BJ (cell line): ENCODE measurements at places on chromosomes 12 and 14.

DNA sequence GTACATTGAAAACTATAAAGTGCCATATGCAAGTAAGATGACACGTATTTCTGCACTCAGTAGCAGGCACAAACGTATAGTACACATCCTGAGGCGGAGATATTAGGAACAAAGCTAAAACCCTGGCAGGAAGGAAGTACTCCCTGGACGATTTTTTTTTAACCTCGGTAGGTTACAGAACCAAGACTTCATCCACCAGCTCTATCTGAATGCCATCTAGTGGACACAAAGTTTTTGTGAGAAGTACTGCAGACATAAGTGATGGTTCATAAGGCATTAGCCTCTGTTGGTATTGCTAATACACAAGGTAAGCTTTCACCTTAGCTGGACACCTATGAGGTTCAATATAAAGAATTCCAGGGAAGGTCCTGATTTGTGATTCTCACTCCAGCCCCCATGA is 83.0 kb upstream of the CCDC196 start:
- DNase-seq = no peak

DNA sequence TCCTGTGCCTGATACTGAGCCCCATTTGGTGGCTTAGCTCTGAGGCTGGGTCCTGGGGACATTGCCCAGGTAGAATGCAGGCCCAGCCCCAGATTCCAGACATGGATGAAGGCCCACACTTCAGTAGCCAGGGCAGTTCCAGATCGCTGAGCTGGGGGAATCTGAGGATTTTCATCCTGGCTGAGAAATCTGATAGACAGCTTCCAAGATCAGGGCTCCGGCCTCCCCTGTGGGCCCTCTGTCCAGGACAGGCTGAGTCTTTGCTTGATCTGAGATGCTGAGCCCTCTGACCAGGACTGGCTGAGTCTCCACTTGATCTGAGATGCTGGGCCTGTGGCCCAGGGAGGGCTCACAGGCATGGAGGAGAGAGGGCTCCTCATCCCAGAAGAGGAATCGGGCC is 3.3 kb upstream of the RASAL1 start:
- DNase-seq = no peak

- DNase-seq = no peak
Measured at GRCh38 chr12:89437231-89437630, 84.9 kb upstream of the DUSP6 start.

DNA sequence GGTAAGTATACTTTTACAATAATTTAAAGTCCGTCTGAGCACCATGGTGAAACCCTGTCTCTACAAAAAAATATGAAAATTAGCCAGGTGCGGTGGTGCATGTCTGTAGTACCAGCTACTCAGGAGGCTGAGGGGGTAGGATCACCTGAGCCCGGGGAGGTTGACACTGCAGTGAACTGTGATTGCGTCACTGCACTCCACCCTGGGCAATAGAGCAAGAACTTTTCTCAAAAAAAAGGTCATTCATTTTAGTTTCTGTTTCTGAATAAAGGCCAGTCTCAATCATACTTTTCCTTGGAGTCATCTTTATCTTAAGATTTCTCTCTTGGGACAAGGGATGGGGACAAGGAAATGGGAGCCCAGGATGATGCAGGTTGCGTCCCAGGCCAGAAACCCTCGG is 12.9 kb downstream of the ANKRD13A start:
- DNase-seq = no peak

- no peak for DNase-seq
Measured at GRCh38 chr14:99722741-99723140, 38.6 kb downstream of the CYP46A1 start.

- DNase-seq = no peak
Measured at GRCh38 chr12:3116106-3116844, 39.1 kb downstream of the TSPAN9 start.

DNA sequence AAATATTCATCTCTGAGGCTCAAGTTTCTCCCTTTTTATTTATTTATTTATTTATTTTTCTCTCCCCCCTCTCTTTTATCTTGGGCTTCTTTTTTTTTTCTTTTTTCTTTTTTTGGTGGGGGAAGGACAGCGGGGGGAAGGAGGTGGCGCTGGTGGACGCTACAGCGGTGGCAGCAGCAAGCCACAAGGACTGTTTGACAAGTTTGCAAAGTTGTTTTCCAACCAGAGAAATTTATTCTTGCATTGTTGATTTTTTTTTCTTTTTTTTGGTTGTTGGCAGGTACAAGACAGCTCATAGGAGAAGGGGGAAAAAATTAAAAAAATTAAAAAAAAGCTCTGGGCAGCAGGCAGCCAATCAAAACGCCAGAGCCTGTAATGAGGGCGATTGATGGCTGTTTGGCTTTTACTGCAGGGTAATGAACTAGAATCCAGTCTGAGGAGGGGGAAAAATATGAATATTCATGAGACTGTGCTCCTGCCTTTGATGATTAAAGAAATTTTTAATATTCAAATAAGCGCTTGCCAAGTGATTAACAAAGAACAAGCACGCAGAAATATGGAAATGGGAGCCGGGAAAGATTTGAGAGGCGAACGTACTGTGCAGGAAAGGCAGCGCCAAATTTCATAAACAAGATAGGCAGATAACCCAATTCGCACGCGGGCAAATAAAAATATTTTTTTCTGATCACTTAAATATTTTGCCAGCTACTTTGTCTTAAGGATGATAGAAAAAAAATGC is 36.2 kb downstream of the BCL11B start:
- DNase-seq = no peak

GRCh38 chr12:44260581-44260980 is 424.7 kb downstream of the TMEM117 start:
- no peak for DNase-seq

- DNase-seq = no peak
Measured at GRCh38 chr12:30450872-30451271, 244.8 kb downstream of the IPO8 start.

GRCh38 chr12:74957634-74958033 is 252.0 kb downstream of the KCNC2 start:
- no peak for DNase-seq

GRCh38 chr12:43882578-43883178 is 46.8 kb downstream of the TMEM117 start:
- DNase-seq = peak; percentile 4

DNA sequence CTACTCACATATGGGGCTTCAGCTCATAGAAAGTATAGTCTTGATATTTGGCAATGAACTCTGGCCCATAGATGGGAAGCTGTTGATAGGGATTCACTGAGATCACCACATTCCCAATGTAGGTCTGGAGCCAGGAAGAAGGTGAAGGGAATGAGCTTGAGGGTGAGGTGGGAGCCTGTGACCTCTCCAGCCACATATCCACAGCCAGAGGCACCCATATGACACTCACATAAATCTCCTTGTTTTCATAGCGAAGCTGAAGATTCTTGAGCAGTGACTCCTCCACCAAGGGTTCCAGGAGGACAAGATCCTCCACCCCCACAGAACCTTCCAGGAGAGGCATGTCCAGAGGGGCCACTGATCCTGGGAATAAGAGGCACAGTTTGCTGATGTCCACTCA is 1.9 kb downstream of the MYO1A start:
- DNase-seq = peak; percentile 33

DNA sequence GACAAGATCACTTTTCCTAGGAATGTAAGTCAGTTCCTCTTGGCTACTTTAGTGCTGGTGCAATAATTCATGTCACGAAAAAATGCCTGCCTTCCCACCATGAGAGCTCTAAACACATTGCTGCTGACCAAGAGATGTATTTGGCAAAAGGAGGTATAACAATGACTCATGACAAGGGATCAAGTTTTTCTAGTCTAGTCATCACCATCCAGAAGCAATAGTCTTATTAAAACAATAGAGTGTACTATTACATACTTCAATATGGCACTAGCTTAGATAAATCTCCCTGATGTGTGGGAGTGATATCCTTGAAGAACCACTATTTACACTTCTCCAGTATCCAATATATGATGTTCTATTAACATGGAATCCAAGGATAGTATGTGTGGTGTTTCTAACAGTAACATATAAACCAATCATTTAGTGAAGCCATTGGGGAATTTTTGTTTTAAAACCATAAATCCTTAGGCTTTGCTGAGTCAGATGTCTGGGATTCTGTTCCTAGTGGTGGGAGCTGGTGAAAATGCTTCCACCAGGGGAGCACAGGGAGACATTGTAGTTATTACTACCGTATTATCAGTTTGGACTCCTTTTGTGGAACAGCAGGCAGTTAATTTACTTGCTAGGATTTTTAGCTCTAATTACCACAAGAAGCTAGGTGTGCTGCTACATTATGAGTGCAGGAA is 1387.5 kb downstream of the LRFN5 start:
- DNase-seq = no peak

GRCh38 chr14:62062645-62063044 is 300.4 kb downstream of the SNAPC1 start:
- no peak for DNase-seq

DNA sequence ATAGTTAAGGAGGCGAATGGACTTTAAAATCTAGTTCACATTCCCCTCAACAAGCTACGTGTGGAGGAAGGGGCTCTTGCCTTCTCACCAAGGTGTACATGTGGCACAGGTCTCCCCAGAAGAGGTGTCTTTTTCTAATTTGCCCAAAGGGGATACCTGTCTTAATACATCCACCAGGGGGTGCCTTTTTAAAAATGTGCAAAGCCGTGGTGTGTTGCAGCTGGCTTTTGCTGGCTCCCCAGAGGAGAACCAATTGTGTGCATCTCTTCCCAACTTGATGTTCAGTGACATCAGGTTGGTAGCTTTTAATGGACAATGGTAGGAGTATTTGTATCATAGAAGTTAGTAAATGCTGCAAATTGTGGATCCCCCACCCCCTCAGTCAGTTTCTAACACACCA is 33.8 kb downstream of the CREBL2 start:
- no peak for DNase-seq
